ENCODE measurements at places on chromosomes 11 and 22.

- DNase-seq: no peak
Observed at GRCh38 chr11:128931668-128932067, 11.0 kb downstream of the TP53AIP1 start.

DNA sequence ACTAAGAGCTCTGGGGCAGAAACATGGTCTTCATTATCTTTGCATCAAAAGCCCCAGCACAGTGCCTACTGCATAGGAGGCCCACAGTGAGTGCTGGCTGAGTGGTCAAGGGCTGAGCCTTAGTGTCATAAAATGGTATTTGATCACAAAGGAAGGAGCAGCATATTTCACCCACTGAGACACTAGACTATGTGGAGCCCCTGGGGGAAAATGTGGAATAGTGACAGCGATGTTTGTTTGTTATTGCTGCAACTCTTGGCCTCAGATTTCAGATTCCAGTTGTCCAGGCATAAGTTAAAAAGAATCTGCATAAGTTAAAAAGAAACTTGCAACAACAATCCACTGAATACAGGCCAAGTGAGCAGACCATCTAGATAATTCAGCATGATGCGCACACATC lies 7.0 kb downstream of the KIRREL3 start:
- DNase-seq: no peak

- DNase-seq: no peak
Observed at GRCh38 chr22:28783786-28784671, 11.5 kb downstream of the CCDC117 start.

- no peak for DNase-seq
Observed at GRCh38 chr22:38924347-38924952, 33.0 kb upstream of the APOBEC3A start.

Measured in head of caudate nucleus (tissue), 42 donors.